ENCODE measurements at places on chromosomes 3 and 15.

DNA sequence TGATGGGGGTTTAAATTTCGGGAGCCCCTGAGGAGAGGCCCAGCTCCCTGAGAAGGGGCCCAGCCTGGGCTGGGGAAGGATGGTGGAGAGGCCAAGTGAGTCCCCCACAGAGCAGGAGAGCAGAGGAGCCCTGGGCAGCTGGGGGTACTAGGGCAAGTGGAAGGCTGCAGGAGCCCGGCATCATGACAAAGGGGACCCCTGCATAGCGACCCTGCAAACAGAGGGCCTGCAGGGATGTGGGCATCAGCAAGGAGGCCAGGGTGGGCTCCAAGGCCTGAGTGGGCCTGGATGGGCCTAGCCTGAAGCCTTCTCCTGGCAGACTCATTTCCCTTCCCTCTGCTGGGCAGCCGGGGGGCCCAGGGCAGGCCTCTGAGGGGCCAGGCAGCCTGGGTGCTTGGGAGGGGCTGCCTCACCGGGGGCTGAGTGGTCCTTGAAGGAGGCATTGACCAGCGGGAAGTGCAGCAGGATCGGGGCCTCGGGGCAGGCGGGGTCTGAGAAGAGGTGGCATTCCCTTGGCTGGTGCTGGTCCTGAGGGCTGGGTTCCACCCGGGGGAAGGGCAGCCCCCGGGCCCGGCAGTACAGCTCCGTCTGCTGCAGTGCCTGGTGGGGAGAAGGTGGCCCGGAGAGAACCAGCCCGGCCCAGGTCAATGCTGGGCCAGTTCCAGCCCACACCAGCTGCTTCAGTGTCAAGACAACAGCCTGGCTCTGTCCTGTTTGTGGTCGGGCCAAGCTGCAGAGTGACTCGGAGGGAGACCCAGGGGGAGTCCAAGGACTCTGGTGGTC lies 24.7 kb downstream of the PLA2G4D start:
- DNase-seq, result no peak

GRCh38 chr3:124781476-124782376 lies 51.5 kb downstream of the UMPS start:
- DNase-seq, result no peak

GRCh38 chr3:32153414-32154204 lies 47.2 kb downstream of the GPD1L start:
- DNase-seq, result no peak

DNA sequence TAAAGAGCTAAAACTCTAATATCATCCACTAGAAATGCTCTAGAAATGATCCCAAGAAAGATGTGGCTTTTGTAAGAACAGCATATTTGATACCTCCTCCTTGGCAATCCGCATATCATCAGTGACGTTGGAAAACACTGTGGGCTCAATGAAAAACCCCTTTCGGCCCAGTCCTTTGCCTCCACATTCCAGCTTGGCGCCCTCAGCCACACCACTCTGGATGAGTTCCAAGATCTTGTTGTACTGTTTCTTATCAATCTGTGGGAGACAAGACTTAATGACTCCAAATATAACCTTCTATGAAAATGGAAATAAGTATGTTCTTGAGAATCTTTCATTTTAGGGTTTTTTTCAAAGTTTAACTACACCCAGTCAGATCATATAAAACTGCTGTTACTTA lies 103.6 kb downstream of the ALDH1A2 start:
- DNase-seq, result no peak

- DNase-seq, result no peak
These were observed 8.4 kb downstream of the ACP3 start for GRCh38 chr3:132325634-132326033.

GRCh38 chr3:79306934-79307570 lies 460.7 kb downstream of the ROBO1 start:
- no peak for DNase-seq

GRCh38 chr15:69880571-69881301 lies 217.0 kb downstream of the TLE3 start:
- DNase-seq, result no peak

All from stimulated activated CD8-positive, alpha-beta memory T cell treated with anti-CD3 and anti-CD28 coated beads, Interleukin-4, amount 100 ng/mL, for 1 hour (primary cell).